T-cell (primary cell): ENCODE measurements at places on chromosomes 4 and X.

DNA sequence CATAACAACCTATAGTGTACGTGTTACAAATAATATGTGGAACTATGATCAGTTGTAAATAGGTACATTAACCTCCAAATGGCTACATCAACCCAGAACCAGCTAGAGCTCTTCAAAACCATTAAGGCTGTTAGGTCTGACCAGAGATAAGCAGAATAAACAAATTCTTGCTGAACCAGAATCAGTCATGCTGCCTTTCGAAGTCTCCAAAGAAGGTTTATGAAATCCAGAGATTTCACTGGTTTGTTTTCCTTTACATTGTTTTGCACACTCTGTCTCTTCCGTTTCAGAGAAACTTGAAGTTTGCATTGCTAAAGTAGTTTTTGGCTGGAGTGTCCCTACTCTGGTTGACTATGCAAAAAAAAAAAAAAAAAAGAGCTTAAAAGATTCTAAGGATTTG lies 177.3 kb upstream of the SLIT2 start:
- no peak for DNase-seq

DNA sequence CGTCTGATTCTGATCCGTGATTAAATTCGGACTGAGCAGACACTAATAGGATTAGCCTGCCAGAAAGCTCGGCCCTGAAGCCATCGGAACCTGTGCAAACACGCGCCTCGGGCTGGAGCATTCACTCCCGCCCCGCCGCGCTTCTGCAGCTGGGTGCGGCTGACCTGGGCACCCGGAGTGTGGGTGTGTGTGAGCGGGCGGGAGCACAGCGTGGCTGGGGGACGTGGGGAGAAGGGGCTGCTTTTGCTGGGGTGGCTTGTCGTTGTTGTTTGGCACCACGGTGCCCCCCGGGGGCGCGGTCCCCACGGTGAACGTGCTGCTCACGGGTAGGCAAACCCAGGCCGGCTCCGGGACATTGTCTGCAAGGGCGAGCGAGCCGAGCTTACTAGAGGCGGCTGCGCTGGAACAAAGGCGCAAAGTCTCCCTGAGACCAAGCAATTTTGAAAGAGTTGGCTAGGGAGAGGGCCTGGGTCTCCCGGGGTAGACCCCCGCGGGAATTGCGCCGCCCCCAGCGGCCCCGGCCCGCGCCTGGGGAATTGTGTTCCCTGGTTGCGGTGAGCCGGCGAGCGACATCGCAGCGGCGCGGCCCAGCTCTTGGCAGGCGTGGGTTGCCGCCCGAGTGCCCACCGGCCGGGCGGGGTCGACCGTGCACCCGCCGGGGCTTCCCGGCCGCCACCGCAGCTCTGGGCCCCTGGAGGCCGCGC lies 1.4 kb downstream of the MAMLD1 start:
- DNase-seq, result no peak

- no peak for DNase-seq
Observed at GRCh38 chr4:144817081-144817480, 171.1 kb downstream of the HHIP start.

DNA sequence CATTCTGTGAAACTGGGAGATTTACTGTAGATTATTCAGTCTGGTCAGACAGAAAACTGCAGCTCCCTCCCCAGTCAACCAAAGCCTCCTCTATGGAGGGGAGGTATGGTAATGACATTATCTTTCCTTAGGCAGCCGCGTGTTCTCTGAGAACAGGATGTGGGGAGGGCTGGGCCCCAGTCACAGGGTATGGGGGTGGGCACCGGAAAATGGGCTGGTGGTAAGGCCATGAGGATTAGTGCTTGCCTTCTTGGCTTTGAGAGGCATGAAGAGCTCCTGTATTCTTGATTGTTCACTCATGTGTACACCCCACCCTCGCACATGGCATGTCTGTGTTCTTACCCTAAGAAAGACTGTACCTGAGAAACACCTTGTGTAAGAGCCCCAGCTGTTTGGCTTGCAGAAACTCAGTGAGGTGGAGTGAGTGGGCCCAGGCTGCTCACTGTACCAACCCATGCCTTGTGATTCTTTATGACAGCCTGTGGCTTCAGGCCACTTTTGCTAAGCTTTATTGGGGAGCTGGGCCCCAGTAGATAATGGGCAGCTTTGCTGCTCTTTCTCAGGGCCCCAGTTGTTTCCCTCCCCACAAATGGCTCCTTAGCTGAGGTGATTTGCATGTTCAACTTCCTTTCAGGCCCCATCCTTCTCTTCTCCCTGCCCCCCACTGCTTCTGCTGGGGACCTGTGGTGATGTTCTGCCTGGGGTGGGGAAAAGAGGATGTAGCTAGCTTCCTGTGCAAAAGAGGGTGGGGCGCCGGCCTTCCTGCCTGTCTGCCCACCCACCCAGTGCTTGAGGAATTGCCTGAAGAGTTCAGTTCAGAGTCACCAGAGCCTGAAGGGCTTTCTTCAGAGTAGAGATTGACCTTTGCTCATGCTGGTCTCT lies 30.7 kb downstream of the MSN start:
- peak; percentile 79 for DNase-seq

DNA sequence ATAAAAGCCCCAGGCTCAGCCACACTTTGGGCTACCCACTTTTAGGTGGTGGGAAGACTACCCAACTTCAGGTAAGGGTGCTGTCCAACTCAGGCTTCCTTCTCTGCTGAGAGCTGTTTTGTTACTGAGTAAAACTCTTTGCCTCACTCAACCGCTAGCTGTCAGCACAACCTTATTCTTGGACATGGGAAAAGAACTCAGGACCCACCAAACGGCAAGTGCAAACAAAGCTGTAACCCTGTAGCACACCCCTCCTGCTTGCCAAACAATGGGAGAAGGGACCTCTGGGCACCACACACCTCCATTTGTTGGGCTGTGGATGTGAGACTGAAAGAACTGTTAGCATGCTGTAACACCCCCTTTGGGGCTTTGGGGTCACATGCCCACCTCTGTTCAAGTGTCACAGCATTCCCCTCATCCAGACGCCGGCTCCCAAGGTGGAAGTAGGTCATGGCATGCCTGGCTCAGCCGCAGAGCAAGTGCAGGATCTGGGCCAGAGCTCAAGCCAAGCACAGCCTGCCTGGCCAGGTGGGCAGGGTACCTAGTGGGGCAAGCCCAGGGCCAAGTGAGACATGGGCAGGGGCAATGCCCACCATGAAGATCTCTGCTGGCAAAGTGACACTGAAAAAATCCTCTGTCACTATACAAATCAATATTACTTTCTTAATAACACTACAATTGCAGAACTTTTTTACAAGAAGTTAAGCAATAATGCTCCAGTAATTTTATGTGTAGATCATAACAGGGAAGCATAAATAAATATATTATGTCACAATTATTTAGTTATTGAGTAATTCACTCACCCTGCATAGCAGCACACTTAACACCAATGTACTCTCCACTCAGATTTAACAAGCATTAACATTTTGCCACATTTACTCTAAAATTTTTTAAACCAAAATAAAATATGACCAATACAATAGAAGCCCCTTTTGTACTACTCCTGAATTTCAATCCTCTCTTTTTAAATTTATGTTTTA lies 107.2 kb downstream of the TBCK start:
- no peak for DNase-seq

DNA sequence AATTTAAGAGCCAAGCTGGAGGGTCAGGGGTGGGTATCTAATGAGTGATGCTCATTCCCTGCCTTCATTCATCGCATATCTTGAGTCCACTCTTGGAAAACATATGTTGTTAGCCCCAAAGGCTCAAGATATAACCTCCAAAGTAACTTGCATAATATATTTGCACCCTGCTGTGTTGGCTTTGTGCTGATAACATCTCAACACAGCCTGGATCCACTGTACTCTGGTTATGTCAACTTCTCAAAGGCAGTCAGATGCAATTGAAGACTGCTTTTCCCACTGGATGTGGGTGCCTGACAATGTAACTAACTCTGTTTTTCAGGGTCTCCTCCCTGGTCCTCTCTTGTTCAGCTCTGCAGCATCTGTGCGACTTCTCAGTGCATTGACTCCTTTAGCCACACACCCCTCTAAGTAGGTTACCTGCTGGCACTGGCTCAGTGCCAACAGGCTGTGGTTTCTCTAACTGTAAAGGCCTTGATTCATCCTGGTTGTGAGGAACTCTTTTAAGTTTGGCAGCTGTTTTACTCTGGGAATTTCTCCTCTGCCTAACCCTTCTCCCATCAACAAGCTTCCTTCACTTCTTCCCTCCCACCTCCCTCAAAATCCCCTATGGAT lies 28.1 kb downstream of the SLC16A2 start:
- peak; percentile 35 for DNase-seq

GRCh38 chr4:41334182-41334581 lies 77.5 kb downstream of the UCHL1 start:
- DNase-seq, result no peak

DNA sequence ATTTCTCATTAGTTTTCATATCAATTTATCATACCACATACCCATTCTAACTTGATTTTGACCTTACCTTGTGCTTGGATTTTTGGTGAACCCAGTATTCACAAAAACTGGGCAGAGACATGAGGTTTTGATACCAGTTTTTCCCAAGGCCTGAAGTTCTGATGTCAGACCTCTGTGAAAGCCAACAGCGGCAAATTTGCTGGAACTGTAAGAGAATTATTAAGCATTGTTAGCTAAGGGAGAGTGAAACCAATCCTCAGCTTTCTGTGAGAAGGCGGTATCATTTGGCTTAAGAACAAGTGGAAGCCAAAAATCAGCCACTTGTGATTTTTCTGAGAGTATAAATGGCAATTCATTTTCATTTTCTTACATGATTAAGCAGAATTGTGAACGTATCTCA lies 8.9 kb downstream of the HSD17B13 start:
- DNase-seq, result no peak

DNA sequence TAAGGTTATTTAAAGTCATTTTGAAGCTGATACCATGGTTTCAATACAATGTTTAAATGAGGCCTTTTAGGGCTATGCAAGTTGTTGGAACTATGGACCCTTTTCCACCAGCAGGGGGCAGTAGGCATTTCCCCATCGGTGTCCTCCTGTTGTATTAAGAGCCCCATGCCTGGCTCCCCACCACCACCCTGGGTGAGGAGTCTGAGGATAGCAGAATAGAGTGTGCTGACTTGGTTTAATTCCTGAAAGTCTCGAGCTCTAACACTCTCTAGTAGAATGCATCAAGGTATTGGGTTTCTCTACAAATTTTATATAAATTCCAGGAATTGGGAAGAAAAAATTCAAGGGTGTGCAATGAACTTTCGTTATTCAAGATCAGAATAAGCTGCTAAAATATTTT lies 234.8 kb upstream of the JADE1 start:
- DNase-seq, result peak; percentile 42

GRCh38 chrX:55715847-55716246 lies 1.7 kb upstream of the RRAGB start:
- no peak for DNase-seq
